ENCODE measurements at places on chromosomes 6 and 20. TPM values are rescaled to one million over a fixed set of nuclear protein-coding genes. Genes with fewer than 3 reads are reported as not detected.
A peak's percentile ranks its signal among the peaks of the same experiment; 100 is the strongest.

DNA sequence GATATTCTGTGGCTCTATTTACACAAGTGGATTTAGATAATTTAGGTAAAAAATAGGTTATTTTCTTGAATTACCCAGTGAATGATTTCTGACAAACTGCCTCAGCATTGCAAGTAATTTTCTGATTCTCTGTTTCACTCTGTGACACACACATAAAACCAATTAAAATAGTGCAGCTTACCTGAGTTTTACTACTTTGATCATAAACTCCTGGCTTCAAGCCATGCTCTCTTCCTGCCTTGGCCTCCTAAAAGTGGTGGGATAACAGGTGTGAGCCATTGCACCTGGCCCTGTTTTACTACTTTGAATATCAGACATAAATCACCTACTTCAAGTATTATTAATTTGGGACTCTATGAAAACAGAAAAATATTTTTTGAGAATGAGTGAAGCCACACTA is 462.9 kb downstream of the ADGRB3 start:
- H3K4me1 ChIP-seq = no peaks in the 10 kb centered on the region
- H3K27ac ChIP-seq = no peak overlapping the region
- H3K36me3 ChIP-seq = no peaks in the 10 kb centered on the region
- DNase-seq = no peak
- no peaks in the 10 kb centered on the region for H3K27me3 ChIP-seq

C6orf132 gene
- total RNA-seq = 0.40 TPM

- no peaks in the 10 kb centered on the region for H3K27me3 ChIP-seq
- H3K27ac ChIP-seq = peak overlapping the region; percentile 38
- H3K4me3 ChIP-seq = no peak overlapping the region
- H3K4me1 ChIP-seq = peaks cover 21% of the 10 kb centered on the region
These were observed 10.6 kb upstream of the ZNF76 start for GRCh38 chr6:35248965-35249364.

DNA sequence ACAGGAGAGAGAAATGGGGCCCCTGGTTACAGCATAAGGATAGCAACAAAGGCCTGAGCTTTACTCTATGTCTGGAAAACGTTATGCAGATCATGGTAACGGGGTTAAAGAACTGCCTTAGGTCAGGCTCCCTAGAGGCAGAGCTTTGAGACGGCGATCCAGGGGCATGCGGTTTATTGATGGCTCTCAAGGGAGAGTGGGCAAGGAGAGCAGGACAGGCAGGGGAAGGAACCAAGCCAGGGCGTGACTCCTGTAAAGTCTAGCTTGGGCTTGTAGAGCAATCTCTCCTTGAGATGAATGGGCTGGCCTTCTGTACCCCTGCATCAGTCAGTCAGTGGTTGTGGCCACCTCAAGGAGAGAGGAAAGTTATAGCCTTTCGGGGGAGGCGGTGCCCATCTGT is 12.5 kb upstream of the FERMT1 start:
- no peaks in the 10 kb centered on the region for H3K36me3 ChIP-seq
- H3K4me1 ChIP-seq = no peaks in the 10 kb centered on the region
- peaks cover 5% of the 10 kb centered on the region for H3K27me3 ChIP-seq
- no peak for DNase-seq

VSTM2L gene
- total RNA-seq = 0.09 TPM

GRCh38 chr6:122681705-122682104 is 71.5 kb downstream of the PKIB start:
- no peak overlapping the region for H3K27ac ChIP-seq
- H3K27me3 ChIP-seq = no peaks in the 10 kb centered on the region
- H3K4me1 ChIP-seq = no peaks in the 10 kb centered on the region
- no peaks in the 10 kb centered on the region for H3K36me3 ChIP-seq
- no peak for DNase-seq

Measured in activated CD4-positive, alpha-beta T cell treated with anti-CD3 and anti-CD28 coated beads, Interleukin-2, amount 10 ng/mL, durations not matched to agents 24 days and 14 days (primary cell).